ENCODE measurements at places on chromosomes 12 and 14.

DNA sequence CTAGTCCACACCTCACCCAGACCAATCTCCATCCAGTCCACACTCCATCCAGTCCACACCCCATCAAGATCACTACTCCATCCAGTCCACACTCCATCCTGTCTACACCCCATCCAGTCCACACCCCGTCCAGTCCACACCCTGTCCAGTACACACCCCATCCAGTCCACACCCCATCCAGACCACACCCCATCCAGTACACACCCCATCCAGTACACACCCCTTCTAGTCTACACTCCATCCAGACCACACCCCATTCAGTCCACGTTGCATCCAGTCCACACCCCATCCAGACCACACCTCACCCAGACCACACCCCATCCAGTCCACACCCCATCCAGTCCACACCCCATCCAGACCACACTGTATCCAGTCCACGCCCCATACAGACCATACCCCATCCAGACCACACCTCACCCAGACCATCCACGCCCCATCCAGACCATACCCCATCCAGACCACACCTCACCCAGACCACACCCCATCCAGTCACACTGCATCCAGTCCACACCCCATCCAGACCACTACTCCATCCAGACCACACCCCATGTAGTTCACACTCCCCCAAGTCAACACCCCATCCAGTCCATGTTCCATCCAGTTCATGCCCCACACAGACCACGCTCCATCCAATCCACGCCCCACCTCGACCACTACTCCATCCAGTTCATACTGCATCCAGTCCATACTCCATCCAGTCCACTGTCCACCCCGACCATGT is 116.6 kb upstream of the RTL1 start:
- DNase-seq: peak; percentile 8

DNA sequence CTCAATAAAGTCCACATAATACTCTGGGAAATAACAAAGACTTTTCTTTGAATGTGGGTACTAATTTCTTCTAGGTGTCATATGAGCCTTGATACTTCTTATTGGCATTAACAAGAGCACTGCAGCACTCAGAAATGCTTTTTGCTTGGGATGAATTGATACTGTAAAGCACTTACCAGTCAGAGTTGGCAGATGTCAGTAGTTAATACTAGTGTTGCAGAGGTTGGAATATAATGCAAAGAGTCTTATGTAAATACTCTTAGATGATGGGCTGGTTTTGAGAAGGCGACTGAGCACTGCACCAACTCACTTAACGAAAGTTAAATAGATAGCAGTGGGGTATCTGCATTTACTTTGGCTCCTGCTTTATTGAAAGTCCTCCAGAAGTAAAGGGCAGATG is 25.6 kb upstream of the MBIP start:
- no peak for DNase-seq

DNA sequence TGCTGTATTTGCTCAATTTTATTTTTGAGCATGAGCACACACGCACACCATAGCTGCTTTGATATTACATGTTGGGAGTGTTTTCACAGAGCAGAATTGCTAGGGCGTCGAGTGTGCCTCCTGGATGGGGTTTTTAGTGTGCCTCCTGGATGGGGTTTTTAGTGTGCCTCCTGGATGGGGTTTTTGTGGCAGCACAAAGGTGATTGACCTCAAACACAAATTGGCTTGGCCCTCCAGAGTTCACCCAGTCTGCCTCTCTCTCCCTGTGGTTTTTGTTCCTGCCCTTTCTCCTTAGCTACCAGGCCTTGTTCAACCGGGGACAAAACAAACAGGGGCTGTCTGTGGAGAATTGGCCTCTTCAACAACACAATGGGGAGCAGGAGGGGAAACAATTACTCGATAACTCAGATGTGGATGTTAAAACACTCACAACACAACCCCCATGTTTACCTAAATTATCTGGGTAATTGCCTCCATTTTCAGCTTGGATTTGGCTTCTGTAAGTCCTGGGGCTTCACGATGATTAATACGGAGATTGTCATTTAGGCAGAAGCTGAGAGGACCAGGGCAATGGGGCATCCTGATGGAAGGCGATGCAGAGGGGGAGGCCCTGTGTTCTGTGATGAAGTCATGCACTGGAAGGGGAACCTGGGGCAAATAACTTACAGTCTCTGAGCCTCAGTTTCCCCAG is 26.9 kb downstream of the TBX3 start:
- no peak for DNase-seq

- no peak for DNase-seq
These were observed 21.8 kb downstream of the PLXNC1 start for GRCh38 chr12:94169966-94170689.

DNA sequence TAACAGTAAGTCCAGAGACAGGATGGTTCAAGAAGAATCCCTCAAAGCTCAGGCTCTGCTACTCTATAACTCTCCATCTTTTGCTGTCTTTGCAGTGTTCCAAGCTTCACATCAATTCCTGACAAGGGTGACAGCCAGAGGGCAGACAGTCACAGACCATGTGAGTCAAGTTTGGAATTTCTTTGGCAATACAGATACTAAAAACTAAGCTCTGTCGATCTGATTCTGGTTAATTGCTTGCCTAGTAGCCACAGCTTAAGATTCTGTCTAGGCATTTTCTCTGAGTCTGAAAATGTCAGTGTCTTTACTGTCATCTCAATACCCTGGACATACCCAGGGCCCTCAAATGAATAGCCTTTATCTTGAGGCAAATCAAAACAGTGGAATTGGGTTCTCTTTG is 153.7 kb downstream of the CEP128 start:
- DNase-seq: no peak

GRCh38 chr12:3315201-3315661 is 175.8 kb upstream of the PRMT8 start:
- no peak for DNase-seq

- DNase-seq: no peak
These were observed 9.1 kb upstream of the LDHB start for GRCh38 chr12:21666722-21667121.
